RPMI7951 (cell line): ENCODE measurements at places on chromosomes 5 and 9.

DNA sequence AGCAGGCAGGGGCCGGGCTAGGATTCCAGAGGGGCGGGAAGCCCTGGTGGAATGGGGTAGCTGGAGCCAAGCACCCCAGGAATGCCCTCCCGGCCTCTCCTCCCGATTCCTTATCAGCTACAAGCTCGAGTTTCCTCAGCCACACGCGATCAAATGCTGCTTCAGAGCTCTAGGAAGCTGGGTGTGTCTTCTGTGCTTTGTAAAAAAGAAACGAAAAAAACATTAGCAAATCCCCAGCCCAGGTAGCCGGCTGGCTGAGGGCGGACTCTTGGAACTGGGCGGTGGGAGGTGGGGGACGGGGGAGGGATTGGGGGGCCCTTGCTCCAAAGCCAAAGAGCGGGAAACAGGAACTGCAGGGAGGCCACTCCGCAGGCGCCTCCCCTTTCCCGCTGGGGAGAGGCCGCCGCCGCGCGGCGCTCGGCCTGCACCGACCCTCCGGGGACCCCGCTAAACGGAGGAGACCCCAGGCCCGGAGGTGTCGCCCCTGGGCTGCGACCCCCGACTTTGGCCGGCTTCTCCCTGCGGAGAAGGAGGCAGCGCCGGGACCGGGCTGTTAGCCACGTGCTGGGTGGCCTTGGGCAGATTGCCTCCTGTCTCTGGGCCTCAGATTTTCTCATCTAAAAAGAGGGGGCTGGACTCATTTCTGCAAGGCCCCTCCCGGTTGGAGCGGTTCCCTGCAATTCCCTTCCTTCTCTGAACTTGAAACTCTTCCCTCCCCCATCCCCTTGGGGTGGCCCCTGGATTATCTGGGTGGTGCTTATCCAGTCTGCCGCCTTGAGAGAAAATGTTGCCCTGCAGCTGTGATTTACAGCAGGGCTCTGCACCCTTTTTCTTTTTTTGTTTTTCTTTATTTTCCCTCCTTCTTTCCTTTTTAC lies 40.9 kb upstream of the FABP6 start:
- DNase-seq = peak; percentile 87

DNA sequence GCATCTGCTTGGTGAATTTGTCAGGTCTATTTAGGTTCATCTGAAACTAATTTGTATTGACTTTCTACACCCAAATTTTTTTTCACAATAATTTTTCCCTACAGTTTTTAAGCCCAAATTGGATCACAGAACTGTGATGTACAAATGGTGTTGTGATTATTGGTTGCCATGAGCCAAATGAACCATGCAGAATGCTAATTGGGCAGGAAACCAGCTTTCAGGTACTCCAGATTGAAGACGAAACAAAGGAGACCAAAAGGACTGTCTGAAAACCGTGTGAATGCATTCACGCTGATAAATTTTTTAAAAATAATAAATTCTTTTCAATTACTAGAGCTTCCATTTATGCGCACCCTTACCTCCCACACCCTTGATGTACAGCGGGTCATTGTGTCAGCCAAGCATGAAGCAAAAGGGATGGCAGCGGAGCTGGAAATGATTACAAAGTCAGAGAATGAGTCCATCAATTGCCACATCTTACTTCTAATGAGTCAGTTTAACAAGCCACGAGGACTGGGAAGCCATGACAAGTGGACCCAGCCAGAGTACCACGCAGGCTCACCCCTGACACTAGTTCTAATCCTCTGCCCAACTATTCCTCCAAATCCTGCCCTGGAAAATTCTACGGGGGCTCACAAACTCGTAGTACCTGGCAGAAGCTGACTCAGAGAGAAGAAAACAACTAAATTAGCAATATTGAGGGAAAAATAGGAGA lies 66.5 kb downstream of the SEMA6A start:
- no peak for DNase-seq

DNA sequence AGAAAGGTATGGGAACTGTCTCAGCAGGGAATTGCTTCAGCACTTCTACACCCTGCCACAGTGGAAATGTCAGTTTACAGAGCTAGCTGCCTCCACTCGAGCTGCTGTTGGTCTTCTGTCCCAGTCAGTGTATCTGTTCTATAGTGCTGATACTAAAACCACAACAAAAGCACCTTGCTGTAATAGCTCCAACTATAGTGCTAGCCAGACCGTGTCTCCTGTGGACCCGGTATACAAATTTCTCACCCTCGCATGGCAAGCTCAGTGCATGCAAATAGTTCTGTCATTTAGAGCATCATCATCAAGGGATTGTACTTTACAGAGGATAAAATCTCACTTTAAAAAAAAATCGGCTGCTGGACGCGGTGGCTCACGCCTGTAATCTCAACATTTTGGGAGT lies 51.5 kb upstream of the IQGAP2 start:
- no peak for DNase-seq

DNA sequence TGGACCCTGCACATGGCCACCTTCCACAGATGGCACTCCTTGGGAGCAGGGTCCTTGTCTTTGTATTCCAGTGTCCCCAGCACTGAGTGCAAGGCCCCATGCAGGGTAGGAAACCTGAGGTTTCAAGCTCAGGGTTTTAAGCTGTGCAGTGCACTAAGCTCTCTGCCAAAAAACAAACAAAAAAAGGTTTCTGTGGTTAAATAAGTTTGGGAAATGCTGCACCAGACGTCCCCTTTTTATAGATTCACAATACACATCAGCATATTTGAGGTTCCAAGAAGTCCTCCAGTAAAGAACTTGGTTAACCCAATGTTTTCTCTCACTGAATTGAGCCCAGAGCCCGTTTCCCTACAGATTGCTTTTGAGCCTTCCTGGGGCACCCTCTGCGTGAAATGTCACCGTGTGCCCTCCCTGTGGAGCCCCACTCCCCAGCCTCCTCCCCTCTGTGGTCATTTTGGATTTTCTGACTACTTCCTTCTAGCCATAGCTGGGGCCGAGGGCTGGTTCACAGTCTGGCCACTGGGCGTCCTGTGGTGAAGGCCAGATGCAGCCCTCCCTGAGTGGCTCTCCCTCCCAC lies 17.1 kb downstream of the DELE1 start:
- DNase-seq = peak; percentile 43

DNA sequence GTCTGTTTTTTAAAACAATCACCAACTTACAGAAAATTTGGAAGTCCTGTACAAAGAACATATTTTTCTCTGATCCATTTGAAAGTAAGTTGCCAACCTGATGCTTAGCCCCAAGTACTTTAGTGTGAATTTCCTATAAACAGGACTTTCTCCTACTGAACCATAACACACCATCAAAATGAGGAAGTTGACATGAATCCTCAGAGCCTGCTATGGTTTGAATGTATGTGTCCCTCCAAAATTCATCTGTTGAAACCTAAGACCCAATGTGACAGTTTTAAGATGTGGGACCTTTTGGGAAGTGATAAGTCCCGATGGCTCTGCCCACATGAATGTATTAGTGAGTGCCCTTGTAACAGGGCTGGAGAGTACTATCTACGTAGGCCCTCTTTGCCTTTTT lies 6.4 kb upstream of the ACOT12 start:
- DNase-seq = no peak
